Prostate gland (tissue), 2 donors: ENCODE measurements at places on chromosomes 2 and 18. TPM values are rescaled to one million over a fixed set of nuclear protein-coding genes. Genes with fewer than 3 reads are reported as not detected.

DNA sequence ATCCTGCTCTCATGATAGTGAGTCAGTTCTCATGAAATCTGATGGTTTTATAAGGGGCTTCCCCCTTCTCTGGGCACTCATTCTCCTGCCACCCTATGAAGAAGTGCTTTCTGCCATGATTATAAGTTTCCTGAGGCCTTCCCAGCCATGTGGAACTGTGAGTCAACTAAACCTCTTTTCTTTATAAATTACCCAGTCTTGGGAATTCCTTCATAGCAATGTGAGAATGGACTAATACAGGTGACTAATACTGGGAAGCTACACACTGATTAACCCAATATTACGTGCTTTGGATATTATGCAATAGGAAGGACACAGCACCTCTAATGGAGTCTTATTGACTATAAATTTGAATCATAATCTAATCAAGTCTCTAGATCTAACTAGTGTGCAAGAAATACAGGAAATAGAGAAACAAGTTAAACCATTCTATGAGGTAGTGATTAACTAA lies 107.2 kb upstream of the ETAA1 start:
- DNase-seq, result no peak

TMEM17 gene
- total RNA-seq, result 4.0 TPM

- DNase-seq, result no peak
Measured at GRCh38 chr2:117850015-117850414, 35.5 kb downstream of the DDX18 start.

DNA sequence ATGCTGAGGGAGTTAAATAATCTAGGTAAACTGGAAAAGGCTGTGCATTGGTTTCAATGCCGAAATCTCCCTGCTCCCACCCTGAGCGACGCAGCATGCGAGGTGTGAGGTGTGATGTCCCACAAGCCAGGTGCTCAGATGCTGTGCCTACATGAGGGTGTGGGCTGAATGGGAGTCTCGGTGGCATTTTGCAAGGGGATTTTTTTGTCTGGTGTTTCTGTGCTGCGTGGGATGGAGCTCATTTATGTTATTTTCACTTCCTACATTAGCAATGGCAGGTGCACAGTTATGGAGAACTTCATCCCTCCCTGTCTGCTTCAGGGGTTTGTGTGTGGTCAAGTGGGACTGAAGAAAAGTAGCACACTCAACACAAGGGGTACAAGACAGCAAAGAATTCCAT lies 110.2 kb upstream of the CCDC68 start:
- DNase-seq, result no peak

SEMA4F gene
- 12.3 TPM for total RNA-seq

DNA sequence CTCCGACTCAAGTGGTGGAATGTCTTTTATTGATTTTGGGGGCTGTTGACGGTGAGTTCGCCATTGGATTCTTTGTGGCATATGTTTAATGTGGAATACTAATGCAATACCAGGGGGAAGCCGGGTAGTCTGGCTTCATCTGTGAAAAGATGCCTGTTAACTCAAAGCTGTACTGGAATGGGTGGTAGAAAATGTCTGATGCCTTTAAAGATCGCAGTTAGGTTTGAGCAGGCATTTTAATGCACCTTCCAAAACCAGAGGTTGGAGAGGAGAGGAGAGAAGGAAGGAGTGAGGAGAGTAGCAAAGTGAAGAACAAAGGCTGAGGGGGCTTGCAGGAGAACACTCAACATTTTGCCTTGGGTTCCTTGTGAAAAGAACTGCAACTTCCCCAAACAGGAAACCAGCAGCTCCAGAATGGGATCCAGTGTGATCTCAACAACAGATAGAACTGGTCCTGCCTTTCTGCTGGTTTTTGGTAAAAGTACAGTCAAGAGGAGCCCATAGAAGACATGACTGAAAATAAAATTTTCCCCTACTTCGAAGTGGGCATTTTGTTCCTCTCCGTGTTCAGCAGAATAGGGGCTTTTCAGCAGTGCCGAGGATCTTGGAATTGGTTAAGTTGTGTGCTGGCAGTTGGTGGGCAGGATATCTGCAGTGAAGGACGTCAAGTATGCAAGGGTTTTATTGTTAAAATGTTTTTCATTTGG lies 1.5 kb downstream of the ZNF532 start:
- no peak for DNase-seq

GRCh38 chr2:10345813-10346212 lies 43.1 kb downstream of the HPCAL1 start:
- no peak for DNase-seq

ASB18 gene
- not detected for total RNA-seq

SPC25 gene
- 0.91 TPM for total RNA-seq

CLIP4 gene
- total RNA-seq, result 26.1 TPM

- no peak for DNase-seq
Measured at GRCh38 chr2:22020091-22020742, 896.4 kb downstream of the TDRD15 start.

GRCh38 chr2:157784169-157784822 lies 91.8 kb downstream of the ACVR1 start:
- DNase-seq, result peak; percentile 52

DNA sequence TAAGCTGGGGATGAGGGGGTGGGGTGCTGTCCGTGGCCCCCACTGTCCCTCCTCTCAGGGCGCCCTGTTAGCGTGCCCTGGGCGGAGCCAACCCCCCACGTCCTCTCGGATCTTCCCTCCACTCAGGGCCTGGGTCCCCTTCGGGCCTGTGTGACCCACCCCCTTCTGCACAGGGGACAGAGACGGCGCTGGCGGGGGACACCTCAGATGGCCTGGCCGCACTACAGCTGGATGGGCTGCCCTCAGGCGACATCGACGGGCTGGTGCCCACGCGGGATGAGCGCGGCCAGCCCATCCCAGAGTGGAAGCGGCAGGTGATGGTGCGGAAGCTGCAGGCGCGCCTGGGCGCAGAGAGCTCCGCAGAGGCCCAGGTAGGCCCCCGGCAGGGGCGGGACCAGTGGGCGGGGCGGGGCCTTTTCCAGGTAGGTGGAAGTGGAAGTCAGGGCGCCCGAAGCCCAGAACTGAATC lies 9.9 kb upstream of the KLHL30 start:
- no peak for DNase-seq

DNA sequence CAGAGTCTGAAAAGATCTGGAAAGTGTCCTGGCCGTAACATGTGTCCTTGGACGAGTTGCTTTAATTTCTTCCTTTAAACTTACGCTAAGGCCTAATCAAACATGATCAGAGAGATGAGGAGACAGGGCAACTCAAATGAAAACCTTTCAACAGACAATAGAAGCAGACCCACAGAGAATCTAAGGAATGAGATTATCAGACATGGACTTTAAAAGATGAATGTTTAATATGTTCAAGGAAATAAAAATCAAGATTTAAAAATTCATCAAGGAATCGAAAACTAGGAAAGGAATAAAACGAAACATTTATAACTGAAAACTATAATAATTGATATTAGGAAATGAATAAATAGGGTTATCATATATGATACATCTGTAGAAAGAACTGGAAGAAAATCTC lies 55.1 kb downstream of the RAB31 start:
- DNase-seq, result no peak

GRCh38 chr2:42072349-42073118 lies 24.7 kb downstream of the PKDCC start:
- DNase-seq, result no peak

GRCh38 chr2:146844226-146844990 lies 1000.4 kb upstream of the ACVR2A start:
- no peak for DNase-seq

GRCh38 chr2:199602896-199603717 lies 145.4 kb upstream of the SATB2 start:
- no peak for DNase-seq

SLC23A3 gene
- 2.3 TPM for total RNA-seq

DNA sequence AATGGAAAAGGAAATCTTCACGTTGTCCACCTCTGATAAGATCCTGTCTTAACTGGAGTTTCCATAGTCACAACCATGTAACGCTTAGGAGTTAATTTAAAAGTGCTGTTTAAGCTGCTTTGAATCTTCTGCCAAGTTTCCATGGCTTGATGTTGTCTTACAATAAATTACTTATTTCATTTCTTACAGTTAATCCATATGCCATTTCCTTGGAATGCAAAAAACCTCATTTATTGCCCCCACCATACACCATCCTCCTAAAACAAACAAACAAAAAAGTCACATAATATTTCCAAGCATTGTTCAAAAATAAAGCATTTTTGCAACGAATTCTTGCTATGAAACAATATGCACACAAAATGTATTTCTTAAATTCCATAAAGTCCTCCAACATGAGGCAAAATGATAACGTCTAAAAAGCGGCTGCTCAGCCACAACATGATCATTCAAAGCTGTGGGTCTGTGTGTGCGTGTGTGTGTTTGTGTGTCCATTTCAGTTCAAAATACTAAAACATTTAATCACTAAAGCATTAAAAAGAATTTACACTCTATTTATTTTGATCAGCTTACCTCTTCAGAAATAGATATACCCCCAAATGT lies 46.8 kb upstream of the PXDN start:
- DNase-seq, result no peak

DNA sequence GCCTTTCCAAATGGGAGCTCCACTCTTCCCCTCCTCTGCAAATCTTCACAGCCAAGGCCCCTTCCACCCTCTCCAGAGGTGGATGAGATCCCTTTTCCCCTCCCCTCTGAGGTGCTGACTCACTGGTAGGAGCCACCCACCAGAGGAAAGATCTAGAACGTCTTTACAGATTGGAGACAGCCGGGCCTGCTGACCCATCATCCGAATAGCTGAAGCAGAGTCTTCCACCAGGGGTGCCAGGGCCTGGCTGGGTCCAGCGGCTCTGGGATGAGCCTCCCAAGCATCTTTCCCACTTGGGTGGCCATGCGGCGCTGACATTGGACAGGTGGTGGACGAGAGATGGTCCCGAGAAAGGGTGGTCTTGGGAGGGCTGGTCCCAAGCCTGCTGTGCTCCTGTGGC lies 9.0 kb downstream of the ERFE start:
- DNase-seq, result no peak
